ENCODE measurements at places on chromosomes 13 and 19.
A peak's percentile ranks its signal among the peaks of the same experiment; 100 is the strongest.

DNA sequence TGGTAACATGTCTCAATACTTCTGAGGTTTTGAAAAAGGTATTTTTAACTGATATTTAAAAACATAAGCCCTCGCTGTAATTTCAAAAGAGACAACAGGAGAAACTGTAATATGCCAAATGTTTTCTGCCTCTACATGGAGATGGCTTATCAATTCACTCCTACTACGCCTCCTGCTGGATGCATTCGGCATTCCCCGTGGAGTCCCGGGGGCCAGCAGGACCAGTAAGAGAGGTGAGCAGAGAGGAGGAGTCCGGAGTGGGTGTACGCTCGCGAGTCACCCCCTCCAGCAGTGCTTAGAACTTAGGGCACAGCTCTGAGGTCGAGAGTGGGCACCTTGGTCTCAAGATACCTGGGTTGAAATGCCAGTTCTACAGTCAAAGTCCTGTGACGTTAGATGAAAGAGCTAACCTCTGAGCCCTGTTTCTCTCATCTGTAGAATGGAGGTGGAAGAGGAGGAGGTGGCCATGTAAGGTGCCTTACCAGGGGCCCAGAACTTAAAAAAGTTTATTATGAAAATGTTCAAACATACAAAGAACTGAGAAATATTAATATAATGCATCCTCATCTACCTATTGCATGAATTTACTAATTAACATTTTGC lies 110.2 kb downstream of the STK24 start:
- DNase-seq = no peak

DNA sequence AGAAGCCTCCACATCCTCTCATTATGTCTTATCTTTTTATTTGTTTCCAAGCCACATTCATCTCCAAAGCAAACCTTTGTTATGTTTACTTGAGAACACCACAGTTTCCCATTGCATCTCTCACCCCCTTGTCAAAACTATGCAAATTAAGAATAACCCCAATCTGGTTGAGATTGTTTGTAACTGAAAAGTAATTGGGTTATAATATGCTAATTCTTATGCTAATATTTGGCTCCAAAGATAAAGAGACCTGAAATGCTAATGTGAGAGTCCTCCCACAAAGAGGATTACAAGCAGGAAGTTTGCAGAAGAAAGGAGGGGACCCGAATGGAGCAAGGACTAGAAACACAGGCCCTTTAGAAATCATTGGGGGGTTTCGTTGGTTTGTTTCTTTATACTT lies 92.9 kb upstream of the UBL3 start:
- no peak for DNase-seq

DNA sequence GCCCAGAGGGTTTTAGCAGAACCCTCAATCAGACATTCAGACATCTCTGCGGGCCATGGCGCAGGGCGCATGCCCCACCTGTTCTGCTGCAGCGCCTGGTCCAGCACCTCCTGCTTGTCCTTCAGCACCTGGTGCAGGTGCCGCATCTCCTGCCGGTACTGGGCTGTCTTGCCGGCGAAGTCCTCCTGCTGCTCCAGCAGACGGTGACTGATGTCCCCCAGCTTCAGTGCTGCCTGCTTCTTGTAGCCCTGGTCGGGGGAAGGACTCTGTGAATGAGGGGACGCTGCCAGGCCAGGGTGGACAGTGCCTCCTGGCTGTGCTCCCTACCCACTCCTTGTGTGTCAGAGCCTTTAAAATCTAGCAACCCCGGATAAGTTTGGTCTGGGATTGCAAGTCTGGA lies 12.2 kb upstream of the SLC7A9 start:
- DNase-seq = no peak

DNA sequence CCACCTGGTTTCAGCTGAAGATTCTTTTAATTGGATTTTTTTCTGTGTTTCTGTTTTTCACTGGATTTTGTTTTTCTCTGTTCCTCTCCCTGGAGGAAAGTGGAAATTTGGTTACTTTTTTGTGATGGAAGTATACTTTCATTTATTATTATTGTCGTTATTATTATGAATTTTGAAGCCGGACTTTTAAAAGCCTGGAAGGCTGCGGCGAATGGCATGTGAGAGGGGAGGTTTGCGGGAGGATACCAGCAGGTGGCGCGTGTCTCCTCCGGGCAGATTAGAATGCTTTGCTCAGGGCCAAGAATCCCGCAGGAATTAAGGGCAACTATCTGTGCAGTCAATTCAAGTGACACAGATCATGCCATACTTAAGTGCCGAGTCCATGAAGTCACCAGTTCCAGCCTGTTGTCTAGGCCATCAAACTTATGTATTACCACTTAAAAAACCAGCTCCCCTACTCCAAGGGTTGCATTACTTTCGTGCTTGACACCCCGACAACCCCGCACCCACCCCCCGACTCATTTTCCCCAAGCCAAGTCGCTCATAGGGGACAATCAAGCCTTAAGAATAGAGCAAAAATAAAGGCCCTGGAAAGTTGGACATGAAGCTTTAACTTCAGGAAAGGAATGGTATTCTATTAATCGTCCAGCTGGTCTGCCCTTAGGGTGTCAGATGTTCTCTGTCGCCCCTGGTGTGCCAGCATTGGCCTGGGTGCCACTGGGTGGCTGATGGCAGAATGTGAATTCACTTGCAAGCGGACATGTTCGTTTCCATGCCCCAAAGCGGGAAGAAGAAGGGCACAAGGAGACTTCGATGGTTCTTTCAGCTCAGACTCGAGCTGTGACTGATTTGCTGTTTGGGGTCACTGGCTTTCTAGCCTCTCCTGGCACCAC lies 1.3 kb upstream of the LRCH1 start:
- peak; percentile 50 for DNase-seq

GRCh38 chr19:51837145-51837544 lies 42.2 kb downstream of the FPR3 start:
- no peak for DNase-seq

DNA sequence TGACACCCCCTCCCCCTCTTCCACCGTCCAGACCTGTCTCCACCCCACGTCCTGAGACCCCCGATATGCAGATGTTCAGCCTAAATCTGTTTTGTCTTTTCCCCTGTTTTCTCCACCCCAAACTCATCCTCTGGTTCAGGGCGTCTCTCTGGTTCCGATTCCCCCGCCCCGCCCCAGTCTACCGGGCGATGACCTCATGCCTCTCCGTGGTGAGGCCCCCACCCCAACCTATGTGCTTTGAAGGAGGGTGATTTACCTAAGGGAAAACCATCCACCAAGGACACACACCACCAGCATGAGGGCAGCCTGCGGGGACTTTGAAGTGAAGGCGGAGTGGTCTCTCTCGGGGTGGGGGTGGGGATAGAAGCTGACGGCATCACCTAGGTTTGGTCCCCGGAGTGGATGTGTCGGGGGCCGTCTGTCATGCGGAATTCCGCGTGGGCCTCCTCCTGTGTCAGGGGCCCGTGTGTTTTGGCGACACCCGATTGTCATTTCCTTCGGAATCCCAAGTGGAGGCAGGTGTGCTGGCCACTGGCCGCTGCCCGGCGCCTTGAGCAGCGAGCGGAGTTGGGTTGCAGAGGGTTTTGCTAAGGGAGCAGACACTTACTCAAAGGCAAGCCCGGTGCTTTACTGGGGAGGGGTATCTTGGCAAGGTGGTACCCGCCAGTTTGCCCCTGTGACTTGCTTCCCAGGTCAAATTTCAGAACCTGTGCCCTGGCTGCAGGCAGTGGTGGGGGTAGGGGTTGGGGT lies 1.4 kb downstream of the FZR1 start:
- DNase-seq = peak; percentile 36

DNA sequence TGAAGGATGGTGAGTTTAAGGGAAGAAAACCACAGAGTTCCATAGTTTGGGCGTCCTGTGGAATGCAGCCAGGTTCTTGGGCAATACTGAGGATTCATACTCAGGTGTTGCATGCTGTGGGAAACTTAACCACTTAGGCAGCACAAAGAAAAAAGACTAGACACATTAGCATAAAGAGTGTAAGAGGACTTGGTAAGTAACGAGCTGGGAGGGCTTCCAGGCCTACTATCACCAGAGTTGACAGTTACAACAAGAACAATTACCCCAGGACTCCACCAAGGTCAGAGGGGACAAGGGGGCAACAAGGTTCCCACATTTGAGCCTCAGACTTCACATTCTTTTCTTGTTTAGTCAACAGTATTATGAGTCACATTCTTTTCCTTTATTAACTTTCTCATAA lies 33.2 kb downstream of the KCTD12 start:
- DNase-seq = no peak

DNA sequence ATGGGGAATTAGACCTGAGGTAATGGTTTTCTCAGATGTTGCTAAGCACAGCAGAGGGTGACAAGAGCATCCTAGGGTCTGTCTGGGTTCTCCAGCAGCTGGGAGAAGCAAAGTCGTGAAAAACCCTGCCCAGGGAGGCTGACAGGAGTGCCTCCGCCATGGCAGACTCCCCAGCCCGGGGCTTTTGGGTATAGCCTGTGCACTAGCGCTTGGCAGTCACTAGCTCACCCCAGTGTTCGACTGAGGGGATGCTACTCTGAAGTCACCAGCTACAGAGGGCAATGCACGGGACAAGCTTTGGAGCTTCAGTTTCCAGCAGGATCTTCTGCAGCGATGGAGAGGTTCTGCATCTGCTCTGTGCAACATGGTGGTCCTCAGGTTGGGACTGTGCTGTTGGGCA lies 87.5 kb downstream of the ING1 start:
- DNase-seq = no peak

GRCh38 chr19:19820774-19821320 lies 703 bp downstream of the ZNF506 start:
- no peak for DNase-seq

DNA sequence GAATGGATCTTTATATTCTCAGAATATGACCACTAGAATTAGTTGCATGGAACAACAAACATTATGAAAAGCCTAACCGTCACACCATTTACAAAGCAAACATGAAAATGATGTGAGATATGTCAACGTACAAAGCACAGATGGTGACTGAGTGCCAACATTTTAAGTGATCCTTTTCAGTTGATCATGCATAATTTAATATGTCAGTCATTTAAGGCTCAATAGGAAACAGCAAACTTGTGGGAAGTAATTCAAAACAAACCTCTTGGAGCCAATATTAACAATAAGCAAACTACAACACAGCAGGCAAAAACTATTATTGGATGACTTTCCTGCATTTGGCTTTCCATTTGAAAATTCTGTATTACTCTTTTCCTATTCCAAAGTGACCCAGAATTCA lies 277.6 kb downstream of the SLITRK6 start:
- DNase-seq = no peak

- DNase-seq = no peak
Measured at GRCh38 chr13:75324413-75324940, 157.5 kb downstream of the TBC1D4 start.

DNA sequence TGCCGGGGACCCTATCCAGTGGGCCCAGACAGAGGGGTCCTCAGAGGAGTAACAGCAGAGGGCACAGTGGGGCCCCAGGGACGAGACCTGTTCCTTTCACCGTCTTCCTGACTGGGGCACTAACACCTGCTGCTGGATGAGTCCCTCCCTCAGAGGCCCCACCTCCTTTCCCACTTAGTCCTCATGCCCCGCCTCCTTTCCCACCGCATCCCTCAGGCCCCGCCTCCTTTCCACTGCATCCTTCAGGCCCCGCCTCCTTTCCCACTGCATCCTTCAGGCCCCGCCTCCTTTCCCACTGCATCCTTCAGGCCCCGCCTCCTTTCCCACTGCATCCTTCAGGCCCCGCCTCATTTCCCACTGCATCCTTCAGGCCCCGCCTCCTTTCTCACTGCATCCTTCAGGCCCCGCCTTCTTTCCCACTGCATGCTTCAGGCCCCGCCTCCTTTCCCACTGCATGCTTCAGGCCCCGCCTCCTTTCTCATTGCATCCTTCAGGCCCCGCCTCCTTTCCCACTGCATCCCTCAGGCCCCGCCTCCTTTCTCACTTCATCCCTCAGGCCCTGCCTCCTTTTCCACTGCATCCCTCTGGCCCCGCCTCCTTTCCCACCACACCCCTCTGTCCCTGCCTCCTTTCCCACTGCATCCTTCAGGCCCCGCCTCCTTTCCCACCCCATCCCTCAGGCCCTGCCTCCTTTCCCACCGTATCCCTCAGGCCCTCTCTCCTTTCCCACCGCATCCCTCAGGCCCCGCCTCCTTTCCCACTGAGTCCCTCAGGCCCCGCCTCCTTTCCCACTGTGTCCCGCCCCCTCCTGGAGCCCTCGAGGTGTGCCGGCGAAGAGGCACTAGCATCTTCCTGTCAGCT lies 6.7 kb downstream of the SPPL2B start:
- DNase-seq = no peak

DNA sequence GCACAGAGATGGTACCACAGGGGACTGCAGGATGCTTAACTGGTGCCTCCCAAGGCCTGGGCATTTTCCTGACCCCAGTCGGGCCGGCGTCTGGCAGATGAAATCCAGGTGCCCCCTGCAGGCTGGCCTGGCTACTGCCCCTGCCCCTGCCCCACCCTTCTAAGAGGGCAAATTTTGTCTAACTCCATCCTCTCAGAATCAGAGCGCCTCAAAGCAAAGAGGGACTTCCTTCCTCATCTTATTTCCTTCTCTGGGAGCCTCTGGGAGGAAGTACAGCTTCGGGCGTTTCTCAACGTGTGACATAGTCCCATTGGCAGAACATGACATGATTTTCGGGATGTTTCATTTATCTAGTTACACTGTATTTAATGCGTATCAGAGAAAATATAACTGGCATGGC lies 2.7 kb downstream of the PRKACA start:
- peak; percentile 15 for DNase-seq

GRCh38 chr13:113915012-113915763 lies 51.3 kb upstream of the GAS6 start:
- no peak for DNase-seq

DNA sequence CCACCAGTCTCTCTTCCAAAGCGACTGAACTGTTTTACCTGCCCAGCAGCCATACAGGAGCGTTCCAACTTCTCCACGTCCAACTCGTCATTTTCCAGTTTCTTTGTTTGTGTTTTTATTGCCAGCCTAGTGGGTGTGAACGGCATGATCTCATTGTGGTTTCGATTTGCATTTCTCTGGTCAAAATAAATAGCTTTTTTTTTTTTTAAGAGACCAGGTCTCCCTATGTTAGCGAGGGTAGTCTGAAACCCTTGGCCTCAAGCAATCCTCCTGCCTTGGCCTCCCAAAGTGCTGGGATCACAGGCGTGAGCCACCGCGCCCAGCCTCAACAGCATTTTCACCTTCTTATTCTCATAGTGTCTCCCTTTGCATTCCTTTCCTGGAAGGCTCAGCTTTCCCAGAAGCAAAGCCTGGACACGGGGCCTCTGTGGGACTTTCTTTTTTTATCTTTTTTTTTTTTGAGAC lies 4.2 kb upstream of the JSRP1 start:
- DNase-seq = no peak

- DNase-seq = no peak
Measured at GRCh38 chr19:3239367-3239766, 14.9 kb downstream of the CELF5 start.

DNA sequence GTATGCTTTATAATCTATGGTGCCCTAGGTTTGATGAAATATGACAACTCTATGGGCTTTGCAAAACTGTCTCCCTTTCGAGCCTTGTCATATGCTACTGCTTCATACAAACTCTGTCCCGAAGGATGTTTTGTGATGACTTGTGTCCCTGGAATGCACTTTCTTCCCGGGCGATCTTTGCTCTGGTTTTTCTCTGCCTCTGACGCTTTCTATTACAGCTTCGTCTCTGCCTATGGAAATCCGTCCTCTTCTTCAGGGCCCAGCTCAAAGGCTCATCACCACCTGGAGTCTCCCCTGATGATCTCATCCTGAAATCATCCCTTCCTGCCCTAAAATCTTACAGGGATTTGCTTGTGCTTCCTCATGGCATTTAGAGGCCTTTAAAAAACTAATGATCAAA lies 191.5 kb upstream of the KL start:
- DNase-seq = no peak

- no peak for DNase-seq
Measured at GRCh38 chr13:96816874-96817273, 177.4 kb downstream of the OXGR1 start.
